ENCODE measurements at places on chromosomes 2 and 18.

DNA sequence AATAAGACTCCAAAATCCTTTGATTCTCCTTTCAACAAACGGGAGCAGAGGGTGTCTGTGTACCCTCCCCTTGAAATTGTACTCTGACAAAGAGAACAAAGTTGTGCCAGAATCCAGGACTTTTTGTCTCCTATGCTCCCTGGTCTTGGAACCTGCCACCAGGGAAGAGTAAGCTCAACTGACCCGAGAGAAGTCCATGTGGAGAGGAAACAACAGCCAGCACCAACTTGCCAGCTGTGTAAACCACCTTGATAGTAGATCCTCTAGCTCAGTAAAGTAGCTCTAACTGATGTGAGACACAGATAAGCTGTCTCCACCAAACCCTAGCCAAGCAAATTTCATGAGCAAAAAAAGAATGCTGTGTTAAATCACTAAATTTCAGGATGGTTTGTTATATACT lies 46.9 kb downstream of the LNPK start:
- no peak for DNase-seq

DNA sequence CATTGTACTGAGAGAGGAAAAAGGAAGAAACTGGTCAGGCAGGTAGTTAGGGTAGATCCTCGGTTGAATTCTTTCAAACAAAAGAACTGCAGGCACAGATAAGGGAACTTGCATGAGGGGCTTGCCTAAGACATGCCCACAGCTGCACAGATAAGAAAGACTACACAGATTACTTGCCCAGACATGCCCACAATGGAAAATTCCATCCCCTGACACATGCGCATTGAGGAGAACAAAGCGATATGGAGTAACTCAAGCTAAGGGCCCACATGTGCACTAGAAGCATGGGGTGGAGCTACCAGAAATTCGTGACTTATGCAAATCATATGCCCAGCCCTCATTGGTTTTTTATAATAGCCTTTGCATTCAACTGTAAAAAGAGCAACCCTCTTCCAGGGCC lies 181.3 kb upstream of the ZNF521 start:
- no peak for DNase-seq

- peak; percentile 48 for DNase-seq
These were observed 7.9 kb downstream of the CROCC2 start for GRCh38 chr2:240913810-240914644.

DNA sequence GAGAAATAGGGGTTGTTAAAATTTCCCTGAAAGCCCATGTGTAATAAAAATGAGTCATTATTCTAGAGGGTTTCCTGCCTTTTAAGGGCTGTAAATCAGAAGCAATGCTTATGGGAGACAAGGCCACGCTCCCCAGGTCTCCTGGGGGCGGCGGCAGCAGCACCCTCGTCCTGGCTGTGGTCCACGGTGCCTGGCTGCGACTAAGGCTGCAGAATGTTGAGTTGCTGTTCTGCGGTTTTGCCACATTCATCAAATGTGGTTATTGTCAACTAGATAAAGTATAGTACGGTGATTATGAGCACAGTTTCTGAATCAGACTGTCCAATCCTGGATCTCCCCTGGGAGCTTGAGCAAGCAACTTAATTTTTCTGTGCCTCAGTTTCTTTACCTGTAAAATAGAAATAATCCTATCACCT lies 11.9 kb upstream of the AGFG1 start:
- DNase-seq: no peak

- no peak for DNase-seq
These were observed 529.1 kb upstream of the CDH7 start for GRCh38 chr18:65221736-65222135.

- DNase-seq: no peak
These were observed 46.7 kb downstream of the KIDINS220 start for GRCh38 chr2:8790739-8791162.

- peak; percentile 39 for DNase-seq
These were observed 475 bp downstream of the B3GNT2 start for GRCh38 chr2:62196278-62196901.

DNA sequence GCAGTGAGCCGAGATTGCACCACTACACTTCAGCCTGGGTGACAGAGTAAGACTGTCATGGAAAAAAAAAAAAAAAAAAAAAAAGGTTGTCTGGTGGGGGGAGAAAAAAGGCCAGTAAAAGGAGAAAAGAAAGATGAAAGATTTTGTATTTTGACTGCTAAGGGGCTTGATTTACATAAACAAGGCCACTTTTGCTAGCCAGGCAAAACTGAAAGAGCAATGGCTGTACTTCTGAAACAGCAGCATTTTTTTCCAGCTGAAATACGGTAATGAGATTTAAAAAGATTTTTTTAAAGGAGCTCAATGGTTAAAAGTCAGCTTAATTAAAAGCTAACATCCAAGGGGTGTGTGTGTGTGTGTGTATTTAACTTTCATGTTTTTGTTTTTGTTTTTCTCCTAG lies 11.3 kb upstream of the OXER1 start:
- DNase-seq: no peak

DNA sequence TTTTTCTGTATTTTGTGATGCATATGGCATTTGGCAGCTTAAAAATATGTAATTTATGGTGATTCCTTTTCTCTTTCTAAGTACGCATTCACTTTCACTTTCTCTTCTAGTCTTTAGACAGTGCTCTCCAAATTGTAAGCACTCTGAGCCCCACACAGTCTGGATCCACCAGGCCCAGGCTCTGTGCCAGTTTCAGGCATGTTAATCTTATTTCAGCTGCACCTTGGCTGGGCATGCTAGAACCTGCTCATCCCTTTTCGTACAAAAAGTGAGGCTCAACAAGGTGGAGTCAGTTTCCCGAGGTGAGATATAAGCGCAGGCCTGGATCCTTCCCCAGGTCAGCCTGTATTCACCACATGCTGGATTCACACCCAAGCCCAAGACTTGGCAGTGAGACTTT lies 203.9 kb downstream of the MTX2 start:
- no peak for DNase-seq

DNA sequence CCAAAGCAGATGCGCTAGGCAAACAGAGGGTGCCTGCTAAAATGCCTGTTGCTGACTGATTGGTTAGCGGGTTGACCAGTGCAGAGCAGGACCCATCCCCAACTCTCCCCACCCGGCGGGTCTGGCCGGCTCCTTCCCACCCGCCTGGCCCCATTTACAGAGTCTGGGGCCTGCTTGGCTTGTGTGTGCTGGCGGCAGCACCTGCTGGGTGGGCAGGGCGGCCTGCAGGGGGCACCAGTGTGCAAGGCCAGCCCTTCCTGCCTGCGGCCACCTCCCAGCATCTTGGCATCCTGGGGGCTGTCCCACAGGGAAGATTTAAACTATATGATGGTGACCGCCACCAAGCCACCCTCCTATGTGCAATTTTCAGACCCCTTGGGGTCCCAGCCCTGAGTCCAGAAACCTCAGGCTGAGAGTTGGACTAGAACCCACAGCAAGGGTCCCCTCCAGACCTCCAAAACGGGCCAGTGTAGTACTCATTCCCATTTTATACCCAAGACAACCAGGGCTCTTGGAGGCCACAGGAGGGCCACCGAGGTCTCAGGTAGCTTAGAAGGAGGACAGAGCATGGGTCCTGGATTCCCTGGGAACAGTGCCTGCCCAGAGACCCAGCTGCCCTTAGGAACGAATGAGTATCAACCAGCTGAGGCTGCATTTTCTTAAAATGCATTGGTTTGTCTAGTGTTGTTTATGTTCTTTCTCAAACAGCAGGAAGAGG lies 173.6 kb downstream of the SMAD7 start:
- peak; percentile 38 for DNase-seq

DNA sequence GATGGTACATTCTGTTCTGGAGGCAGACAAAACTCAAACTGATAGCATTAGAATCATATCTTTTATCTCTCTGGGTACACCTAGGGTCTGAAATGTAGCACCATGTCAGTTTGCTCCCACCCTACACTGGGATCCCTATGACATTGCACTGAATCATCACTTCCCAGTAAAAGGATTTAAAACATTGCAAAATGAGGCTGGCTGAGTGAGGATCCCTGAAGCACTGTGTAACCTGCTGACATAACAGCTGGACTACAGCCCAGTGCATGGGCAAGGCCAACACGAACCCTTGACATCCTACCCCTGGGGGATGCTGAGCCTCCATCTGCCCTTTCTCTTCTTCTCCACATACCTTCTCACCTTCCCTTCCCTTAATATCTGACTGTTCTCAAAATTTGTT lies 253.2 kb downstream of the TTC32 start:
- DNase-seq: no peak

- no peak for DNase-seq
These were observed 231.1 kb downstream of the LDLRAD4 start for GRCh38 chr18:13449651-13450050.

DNA sequence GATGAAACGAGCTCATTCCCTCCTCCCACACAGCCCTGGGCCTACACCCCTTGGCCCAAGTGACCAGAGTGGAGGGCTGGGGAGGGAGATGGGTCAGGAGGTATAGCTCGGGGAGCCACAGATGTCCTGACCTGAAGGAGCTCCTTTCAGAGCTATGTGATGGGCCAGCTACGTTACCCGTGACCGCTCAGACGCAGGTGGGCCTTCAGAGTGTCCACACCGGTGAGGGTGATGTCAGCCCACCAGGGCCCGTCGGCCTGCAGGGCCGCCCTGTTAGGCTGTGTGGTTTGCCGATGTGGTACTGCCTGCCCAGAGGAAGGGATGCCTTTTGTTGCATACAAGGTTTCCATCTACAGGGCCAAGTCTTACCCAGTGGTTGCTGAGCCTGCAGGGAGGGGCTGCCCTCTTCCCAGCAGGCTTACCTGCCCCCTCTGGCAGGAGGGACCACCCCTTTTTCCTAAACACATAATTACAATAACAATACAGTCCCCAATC lies 41.8 kb upstream of the FOSL2 start:
- DNase-seq: no peak

GRCh38 chr2:213161759-213162515 lies 10.5 kb upstream of the IKZF2 start:
- DNase-seq: no peak

DNA sequence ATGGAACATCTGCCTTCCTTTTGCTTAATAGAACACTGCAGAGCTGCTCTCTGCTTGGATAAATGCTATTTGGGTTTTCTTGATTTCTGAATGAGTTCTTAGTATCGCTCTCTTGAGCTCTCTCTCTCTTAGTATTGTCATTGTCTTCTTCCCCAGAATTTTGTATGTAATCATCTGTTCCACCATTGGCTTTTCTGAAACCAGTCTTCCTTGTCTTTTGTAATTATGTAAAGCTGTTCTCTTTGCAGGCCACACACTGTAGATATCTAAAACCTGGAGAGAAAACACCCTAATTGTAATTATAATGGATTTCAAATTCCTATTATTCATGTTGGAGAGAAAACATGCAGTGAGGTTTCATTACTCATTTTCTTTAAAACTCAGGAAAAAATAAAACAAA lies 333.1 kb upstream of the CHAC2 start:
- no peak for DNase-seq

DNA sequence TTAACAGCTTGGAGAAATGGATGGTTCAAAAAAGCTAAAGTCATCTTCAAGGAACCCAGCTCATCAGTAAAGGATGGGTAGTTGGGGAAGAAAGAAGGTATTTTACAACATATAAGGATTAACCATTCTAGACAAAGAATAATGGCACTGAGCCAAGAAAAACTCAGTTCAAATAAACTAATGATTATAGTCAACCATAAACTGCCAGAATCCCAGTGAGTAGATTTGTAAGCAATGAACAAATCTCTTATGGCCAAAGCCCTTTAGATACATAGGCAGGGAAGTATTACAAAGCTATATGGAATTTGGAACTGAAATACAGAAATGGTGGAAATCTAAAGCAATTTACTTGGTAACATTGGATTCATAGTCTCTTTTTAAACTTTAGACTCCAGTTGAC lies 92.4 kb upstream of the ZFP36L2 start:
- no peak for DNase-seq

GRCh38 chr2:237931205-237931721 lies 35.6 kb upstream of the UBE2F start:
- no peak for DNase-seq

DNA sequence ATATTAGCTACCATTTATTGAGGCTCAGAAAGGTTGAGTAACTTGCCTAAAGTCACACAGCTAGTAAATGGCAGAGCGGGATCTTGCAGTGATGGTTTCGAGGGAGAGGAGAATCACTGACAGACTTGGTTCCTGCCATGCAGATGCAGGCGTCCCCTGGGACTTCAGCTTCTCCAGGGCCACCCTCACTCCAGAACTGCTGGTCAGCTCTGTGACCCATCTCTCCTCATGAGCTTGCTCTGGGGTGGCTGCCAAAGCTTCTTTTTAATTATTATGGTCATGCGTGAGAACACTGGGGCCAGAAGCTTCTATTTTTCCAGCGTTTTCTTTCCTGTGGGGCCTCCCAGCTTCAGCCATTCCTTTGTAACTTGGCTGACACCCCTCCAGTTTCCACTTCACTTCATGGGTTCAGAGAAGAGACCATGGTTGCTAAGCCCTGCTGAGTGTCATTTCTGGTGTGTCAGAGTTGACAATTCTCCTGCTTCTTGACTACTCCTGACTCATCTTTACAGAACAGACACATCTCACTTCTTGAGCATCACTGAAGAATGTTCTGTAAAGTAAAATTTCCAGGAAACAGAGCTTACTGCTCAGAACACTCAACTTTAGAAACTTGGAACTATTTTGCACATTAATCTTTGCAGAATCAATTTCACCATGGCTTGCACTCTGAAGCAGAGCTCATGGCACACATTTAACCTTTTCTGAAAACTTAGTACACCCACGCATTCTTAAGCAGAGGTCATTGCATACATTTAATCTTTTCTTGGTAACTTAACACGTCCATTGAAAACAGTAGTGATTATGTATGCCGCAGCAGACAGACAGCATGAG lies 70.4 kb downstream of the IL1R2 start:
- no peak for DNase-seq

- no peak for DNase-seq
These were observed 53.5 kb upstream of the CYP1B1 start for GRCh38 chr2:38129481-38129880.

DNA sequence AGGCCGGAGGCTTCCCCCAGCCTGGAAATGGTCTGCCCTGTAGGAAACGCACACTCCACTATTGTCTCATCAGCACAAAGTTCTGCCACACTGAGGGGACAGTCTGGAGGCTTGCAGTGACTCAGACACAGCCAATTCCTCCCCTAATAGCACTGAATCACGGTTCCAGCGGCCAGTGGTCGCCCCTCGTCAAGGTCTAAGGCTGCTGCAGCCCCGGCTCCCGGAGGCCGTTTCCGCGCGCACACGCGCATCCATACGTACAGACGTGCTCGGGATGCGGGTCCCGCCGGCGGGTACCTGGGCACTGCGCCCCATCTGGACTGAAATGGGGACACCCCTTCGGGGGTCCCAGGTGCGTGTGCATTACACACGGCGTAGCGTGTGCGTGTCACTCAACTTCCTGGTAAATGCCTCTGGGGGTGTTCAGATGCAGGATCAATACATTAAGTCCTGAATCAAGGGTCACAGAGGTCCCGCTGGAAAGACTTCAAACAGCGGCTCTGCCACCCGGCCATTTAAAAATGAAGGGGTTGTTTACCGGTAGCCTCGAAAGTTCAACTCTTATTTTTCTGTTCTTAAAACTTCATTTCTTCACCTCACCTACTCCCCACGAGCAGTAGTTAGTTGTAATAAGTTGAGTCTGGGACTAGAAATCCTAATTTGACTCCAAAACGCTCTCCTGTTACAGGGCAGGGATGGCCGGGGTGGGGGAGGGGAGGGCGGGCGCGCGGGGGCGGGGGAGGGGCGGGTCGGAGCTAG lies 572 bp upstream of the ZNF516 start:
- no peak for DNase-seq
